ENCODE measurements at places on chromosomes 3 and 15. TPM values are rescaled to one million over a fixed set of nuclear protein-coding genes. Genes with fewer than 3 reads are reported as not detected.

PLA2G4E gene
- total RNA-seq = not detected

TBC1D21 gene
- total RNA-seq = not detected

MYO5A gene
- 21.2 TPM for total RNA-seq

COPB2 gene
- 164 TPM for total RNA-seq

MRAS gene
- 41.6 TPM for total RNA-seq

ITGA11 gene
- 0.92 TPM for total RNA-seq

STRC gene
- total RNA-seq = 0.77 TPM

ST3GAL6 gene
- total RNA-seq = 21.9 TPM

CFAP91 gene
- 2.1 TPM for total RNA-seq

ZBBX gene
- total RNA-seq = 1.0 TPM

TNNC1 gene
- 16.6 TPM for total RNA-seq

CLSTN2 gene
- 15.5 TPM for total RNA-seq

ANKUB1 gene
- not detected for total RNA-seq

SLC51B gene
- 1.2 TPM for total RNA-seq

ZNF774 gene
- 5.5 TPM for total RNA-seq

ZNF660 gene
- total RNA-seq = 19.2 TPM

ARL14 gene
- total RNA-seq = 1.9 TPM

GOLGA6L7 gene
- total RNA-seq = not detected

ADCY5 gene
- total RNA-seq = 9.1 TPM

DLEC1 gene
- 3.2 TPM for total RNA-seq

CKMT1B gene
- 73.2 TPM for total RNA-seq

POU1F1 gene
- not detected for total RNA-seq

SEMA3G gene
- 0.77 TPM for total RNA-seq

LSAMP gene
- 64.9 TPM for total RNA-seq

CFAP161 gene
- total RNA-seq = not detected

TGM5 gene
- 0.71 TPM for total RNA-seq

CCR8 gene
- total RNA-seq = 1.2 TPM

FGF7 gene
- 7.8 TPM for total RNA-seq

STARD5 gene
- 15.1 TPM for total RNA-seq

CCDC54 gene
- not detected for total RNA-seq

CHRM5 gene
- total RNA-seq = not detected

SST gene
- total RNA-seq = 553 TPM

DNAH1 gene
- 2.6 TPM for total RNA-seq

KNG1 gene
- not detected for total RNA-seq

MST1 gene
- total RNA-seq = 25.7 TPM

HGD gene
- 14.0 TPM for total RNA-seq

CHST13 gene
- total RNA-seq = 0.31 TPM

LDHAL6B gene
- not detected for total RNA-seq

FBXL2 gene
- 21.6 TPM for total RNA-seq

FURIN gene
- total RNA-seq = 62.1 TPM
